CD4-positive, alpha-beta T cell treated with Interleukin-4 for 4 hours (primary cell): ENCODE measurements at places on chromosomes 13 and 19.

- no peak for DNase-seq
Observed at GRCh38 chr19:3852177-3852511, 16.7 kb downstream of the ZFR2 start.

DNA sequence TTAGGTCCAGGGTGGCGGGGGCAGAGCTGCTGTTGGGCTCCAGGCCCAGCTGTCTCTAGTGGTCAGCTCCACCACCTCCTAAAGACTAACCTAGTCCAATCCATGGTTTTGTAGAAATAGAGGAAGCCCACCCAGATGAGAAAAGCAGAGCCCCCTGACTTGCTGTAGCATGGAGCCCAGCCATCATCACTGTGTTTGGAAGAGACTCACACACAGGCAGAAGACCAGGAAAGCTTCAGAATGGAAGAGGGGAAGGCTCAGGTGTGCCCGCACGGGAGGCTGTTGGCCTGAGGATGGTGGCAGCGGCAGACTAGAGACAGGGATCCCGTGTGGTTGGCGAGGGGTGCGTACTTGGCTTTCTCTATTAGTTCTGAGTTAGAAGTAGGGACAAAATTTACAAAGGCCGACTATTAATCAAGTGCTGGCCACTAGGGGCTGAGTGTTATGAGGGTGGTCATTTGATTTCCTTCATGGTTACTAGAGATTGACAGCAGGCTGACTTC lies 193.2 kb upstream of the SOX1 start:
- no peak for DNase-seq

- DNase-seq: no peak
Observed at GRCh38 chr19:36773223-36773579, 594 bp upstream of the ZNF850 start.

- DNase-seq: no peak
Observed at GRCh38 chr19:23542562-23542961, 144.4 kb downstream of the ZNF675 start.

DNA sequence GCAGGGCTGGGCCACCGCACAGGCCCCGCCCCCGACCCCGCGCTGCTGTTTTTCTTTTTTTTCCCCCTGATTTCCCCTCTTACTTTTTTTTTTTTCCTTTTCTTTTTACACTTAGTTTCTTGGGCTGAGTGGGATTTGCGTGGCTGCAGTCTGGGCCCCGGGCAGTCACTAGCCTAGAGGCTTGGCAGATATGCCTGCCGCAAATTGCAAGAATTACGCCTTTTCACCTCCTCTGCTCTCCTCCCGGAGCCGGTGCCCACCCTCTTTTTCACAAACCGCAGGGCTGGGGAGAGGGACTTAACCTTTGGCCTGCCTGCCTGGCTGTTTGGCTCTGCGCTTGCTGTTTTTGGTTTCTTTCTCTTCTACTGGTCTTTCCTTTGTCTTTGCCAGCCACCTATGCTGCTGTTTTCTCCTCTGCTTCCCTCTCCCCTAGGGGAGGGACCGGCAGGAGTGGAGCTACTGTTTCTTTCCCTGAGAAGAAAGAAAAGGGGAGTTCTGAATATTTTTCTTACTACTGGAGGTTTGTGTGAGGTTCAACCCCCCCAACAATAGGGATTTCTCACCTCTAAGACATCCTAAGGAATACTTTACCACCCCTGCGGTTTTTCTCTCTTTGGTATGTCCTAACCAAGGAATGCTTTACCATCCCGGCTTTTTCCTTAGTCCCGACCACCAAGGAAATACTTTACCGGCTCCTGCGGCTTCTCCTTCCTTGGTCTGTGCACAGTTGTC lies 11.0 kb downstream of the ZNF552 start:
- no peak for DNase-seq

- no peak for DNase-seq
Observed at GRCh38 chr13:65727070-65727469, 1503.1 kb downstream of the PCDH9 start.
